Activated CD4-positive, alpha-beta T cell treated with anti-CD3 and anti-CD28 coated beads for 36 hours (primary cell): ENCODE measurements at places on chromosomes 5 and 9.

DNA sequence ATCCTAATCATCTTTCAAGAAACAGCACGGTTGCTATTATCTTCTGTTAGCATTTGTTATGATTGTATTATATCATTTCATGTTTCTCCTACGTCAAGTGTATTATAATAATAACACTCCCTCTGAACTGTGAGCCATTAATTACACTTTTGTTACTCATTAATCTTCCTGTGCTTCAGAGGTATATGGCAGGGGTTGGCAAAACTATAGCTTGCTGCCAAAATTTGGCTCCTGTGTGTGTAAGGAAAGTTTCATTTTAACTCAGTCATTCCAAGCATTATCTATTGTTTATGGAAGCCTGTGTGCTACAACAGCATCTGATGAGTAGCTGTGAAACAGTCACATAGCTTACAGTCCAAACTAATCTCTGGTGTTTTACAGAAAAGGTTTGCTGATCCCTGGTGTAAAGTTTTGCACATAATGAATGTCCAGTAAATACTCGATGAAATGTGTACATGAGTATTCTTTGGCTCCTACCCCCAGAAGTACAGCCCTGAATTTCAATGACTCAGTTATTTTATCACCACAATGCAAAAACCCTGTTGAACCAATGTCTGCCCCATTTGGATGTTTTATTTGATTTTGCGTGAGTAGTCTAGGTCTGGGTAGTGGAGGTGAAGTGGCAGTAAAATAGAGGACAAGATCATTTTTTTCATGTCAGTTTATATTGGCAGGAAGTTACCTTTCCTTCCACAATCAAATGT lies 648.2 kb downstream of the MAT2B start:
- DNase-seq, result no peak

GRCh38 chr5:6405591-6405990 lies 27.2 kb upstream of the MED10 start:
- no peak for DNase-seq

DNA sequence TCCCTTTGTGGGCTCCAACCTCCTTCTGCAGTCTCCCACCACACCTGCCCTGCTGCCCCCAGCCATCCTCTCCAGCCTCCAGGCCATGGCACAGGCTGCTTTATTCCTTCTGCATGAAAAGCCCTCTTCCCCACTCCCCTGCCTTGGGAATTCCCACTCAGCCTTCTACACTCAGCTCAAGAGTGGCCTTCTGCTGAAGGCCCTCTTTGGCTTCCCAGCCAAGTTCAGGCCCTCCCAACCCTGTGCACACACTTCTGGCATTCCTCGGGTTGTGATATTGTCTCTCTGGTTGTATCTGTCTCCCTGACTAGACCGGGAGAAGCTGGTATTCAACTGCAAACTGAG lies 5.7 kb downstream of the SHB start:
- no peak for DNase-seq

- DNase-seq, result no peak
These were observed 43.4 kb upstream of the SH3PXD2B start for GRCh38 chr5:172497591-172498255.

DNA sequence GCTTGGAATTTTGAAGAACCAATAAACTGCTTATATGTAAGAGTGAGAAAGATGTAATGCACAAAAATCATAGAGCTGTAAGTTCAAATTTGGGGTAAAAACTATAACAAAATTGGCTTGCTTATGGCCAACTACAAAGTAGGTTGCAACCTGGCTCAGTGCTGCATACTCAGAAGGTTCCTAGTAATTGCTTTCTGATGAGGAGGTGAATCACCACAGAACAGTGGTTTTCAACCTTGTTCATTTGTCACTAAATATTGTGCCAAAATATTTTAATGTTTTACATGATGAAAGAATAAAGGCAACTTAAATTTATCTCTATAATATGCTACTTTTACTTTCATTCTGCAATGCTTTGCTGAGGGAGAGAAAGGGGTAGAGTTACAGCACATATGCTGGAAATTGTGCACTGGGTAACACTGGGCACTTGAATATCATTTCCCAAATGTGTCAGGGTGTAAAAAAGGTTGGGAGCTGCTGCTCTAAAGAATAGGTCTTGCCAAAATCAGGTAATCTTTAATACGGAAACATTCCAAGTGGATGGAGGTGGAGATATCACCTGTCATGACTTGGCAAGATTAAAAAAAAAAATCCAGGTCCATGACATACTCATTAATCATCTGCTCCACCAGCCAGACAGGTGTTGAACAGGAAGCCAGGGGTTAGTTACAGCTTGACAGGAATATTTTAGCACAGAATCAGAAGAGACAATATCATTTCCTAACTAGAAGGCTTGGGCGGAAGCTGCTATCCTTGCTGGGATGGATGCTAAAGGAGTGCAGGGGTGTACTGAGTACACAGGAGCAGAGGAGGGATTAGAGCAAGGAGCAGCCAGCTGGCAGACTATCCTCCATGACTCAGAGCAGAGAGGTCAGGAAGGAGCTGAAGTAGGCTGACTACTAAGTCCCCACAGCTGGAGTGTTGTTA lies 34.6 kb upstream of the CCL21 start:
- DNase-seq, result no peak

- DNase-seq, result no peak
These were observed 655.5 kb upstream of the ZNF608 start for GRCh38 chr5:125401724-125402622.

DNA sequence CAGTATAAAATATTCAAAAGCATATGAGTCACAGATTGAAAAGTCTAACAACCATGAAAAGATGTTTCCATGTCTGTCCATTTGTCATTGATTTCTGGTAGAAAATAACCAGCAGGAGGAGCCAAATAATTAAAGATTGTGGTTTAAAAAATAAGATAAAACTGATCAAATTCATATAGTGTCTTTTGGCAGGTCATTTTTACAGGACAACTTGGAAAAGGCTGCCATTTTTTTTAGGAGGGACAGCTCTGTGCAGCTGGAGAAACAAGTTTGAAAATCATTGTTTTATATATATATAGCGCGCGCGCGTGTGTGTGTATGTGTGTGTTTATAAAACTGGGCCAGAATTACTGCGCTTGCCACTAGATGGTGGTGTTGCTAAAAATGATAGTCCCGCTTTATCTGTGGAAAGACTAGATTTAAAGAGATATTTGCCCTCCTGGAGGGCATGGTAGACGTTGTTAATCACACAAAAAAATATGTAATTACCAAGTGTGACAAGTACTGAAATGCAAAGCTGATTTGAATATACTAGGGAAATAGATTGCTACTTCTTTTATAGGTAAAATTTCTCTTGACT lies 1.3 kb upstream of the TRMO start:
- DNase-seq, result peak; percentile 86

- no peak for DNase-seq
These were observed 137.6 kb upstream of the LPCAT1 start for GRCh38 chr5:1661311-1661710.

DNA sequence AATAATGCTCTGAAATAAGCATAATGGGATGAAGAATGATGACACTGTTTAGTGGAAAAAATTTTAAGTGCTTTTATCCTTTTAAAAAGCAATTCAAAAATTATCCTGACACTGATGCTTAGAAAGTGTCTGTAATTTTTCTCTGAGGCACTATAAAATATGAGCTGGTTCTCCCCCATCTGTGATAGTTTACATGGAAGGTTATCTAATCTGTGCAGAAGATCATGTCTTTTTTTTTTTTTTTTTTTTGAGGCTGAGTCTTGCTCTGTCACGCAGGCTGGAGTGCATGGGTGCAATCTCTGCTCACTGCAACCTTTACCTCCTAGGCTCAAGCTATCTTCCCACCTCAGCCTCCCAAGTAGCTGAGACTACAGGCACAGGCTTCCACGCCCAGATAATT lies 15.2 kb upstream of the TAF11L2 start:
- no peak for DNase-seq

- no peak for DNase-seq
These were observed 12.1 kb downstream of the NCBP1 start for GRCh38 chr9:97645720-97646119.

GRCh38 chr9:133609311-133610098 lies at the start of gene FAM163B:
Gene FAM163B (minus strand): TSS chr9:133609389. CDS start chr9:133580223, 29,166 bp downstream.
- DNase-seq, result peak; percentile 75

GRCh38 chr9:22595805-22596204 lies 149.2 kb downstream of the DMRTA1 start:
- DNase-seq, result no peak

DNA sequence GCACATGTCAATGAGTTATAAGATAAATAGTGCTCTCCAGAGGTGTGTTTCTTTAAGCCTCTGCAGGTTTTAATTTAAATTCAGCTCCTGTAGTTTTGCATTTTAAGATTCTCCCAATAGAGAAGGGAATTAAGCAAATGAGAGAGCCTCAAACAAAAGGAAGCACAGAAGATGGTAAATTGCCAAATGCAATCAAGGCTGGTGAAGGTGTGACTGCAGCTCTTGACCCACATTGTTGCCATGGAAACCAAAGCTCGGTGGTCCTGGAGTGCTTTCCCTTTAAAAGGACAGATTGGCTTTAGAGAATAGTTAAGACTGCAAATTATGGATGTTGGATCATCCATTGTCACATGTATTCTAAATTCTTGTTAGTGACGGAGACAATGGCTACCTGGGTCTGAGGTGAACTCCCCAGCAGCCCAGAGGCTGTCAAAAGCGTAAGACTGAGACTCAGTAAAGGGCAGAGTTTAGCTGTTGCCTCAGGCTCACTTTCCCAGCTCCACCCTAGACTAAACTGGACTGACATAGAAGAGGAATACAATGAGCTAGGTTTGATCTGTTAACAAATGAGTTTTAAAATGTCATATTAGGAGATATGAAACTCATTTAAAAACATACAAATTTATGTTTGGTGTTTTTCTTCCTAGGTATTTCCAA lies 12.3 kb downstream of the GAPT start:
- DNase-seq, result no peak

DNA sequence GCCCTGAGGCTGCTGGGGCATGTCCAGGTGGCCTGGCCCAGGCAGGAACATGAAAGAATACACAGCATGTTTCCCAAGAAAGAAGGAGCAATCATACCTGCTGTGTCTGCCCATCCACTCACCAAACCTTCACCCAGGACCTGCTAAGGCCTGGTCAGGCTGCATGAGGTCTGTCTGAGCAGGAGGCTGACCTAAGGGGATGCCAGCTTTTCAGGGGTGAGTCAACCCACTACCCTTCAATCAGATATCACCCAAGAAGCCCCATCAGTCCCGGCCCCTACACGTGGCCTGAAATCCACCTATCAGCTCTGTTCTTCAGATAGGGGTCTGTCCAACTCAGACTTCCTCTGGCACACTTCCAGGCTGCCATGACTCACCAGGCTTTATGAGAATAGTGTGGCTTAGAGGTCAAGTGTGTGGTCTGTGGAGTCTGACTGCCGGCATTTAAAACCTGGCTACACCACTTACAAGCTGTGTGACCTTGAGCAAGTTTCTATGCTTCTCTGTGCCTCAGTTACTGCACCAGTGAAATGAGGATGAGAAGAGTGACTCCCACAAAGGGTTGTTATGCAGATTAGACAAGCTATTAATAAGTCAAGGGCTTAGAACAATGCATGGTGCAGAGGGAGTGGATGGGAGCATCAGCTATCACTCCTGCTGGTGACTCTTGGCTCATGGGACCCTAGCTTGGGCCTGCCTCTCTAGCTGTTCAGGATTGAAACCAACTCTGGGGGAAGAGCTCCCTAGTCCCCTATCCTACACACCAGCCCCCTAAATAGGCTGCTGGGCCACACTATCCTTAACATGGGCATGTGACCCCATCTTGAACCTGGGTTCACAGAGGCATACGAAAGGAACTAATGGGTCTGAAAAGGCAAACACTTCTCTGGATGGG lies 130.3 kb downstream of the PAX5 start:
- peak; percentile 66 for DNase-seq
